ENCODE measurements at places on chromosomes 1 and 21.

DNA sequence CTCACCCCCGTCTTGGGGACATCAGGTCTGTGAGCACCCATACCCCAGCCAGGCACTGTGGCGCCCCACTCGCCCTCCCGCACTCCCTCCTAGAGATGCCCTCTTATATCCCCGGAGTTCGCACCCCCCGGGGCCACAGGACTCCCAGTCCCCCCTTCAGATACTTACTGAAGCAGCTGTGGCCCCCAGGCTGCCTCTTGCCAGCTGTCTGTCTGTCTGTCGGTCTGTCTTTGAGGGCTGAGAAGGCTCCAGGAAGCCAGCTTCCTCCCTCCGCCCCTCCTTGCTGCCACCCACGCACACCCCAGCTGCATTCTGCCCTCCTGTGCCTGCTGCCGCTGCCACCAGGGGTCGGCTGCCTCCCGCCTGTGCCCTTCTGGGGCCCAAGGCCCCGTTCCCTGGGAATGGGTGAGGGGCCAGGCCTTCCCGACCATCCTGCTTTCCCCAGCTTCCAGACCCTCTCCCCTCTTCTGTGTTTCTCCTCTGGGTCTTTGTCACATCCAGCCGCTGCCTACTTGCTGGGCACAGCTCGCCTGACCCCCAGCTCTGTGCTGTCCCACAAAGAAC, at the start of gene PTPN7:
TSS of gene PTPN7 (minus strand) at position 226 of the 564 bp plus-strand sequence. CDS start 1,200 bp downstream, outside the sequence.
- DNase-seq, result no peak

GRCh38 chr21:45454060-45454925, 49.3 kb downstream of the COL18A1 start:
- DNase-seq, result no peak

DNA sequence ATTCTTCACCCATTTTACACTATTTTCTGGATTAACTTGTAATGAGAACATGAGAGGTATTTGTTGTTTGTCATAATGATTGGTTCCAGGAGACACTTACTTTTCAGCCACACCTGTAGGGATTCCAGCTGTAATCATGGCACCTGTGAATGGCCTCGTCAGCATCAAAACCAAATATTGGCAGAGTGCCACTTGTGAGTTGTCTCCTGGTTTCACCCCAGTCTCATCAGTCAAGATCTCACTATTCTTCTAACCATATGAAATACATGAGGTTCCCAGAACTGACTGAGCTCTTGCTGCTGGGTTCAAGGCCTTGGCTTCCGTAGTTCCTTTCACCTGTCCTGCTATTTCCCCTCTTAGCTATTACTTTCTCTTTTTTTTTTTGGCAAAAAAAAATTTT, 246.6 kb upstream of the ADGRL2 start:
- peak; percentile 28 for DNase-seq

GRCh38 chr1:114695430-114696058, at the start of gene AMPD1:
Gene AMPD1 (minus strand): TSS chr1:114695546. CDS start chr1:114695471, 75 bp downstream.
- DNase-seq, result no peak

DNA sequence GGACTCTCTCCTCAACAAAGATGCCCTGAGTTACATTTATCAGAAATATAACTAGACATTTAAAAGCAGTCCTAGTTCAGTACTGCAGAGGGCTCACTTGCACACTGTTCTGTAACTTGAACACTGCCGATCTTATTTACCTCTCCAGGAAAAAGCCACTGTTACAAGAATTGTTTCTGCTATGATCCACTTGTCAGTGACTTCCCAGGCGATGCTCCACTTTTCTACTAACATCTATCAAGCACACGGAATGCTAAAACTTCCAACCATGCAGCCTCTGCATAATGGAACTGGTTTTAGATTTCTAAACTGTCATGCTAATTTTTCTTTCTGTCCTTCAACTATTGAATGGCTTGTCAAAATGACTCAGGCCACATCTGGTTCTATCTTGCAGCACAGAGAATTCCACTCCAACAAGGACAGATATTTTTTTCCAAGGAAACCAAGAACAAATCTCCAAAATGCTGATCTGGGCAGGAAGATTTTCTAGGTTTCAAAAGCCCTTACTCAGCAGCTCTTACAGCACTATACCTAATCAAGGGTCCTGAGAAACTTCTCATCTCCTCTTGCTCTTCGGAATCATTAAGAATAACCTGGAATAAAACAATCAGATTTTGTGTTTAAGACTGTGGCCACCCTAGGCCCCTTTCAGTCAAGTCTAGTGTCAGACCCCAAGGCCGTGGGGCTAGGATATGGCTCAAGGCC, 9.9 kb downstream of the SEC16B start:
- no peak for DNase-seq

Data from NCI-H774 (cell line).